ENCODE measurements at places on chromosomes 12 and 14. TPM values are rescaled to one million over a fixed set of nuclear protein-coding genes. Genes with fewer than 3 reads are reported as not detected.

The CEP128 gene
- total RNA-seq = 8.5 TPM

The RCOR1 gene
- total RNA-seq = 13.1 TPM

The PTPRQ gene
- 5.0 TPM for total RNA-seq

The SLC6A15 gene
- 0.40 TPM for total RNA-seq

The TRMT61A gene
- 33.0 TPM for total RNA-seq

The RNF212B gene
- total RNA-seq = 0.33 TPM

The TMEM119 gene
- total RNA-seq = 3.6 TPM

The ANP32D gene
- total RNA-seq = not detected

The RIMBP2 gene
- total RNA-seq = 1.2 TPM

The SLC22A17 gene
- 36.9 TPM for total RNA-seq

The JDP2 gene
- 88.0 TPM for total RNA-seq

The RNASE7 gene
- total RNA-seq = not detected

The ADCK1 gene
- 5.2 TPM for total RNA-seq

The POU6F1 gene
- 20.3 TPM for total RNA-seq

The GPR84 gene
- total RNA-seq = not detected

The LRTM2 gene
- total RNA-seq = not detected
